ENCODE measurements at places on chromosomes 11 and 22. TPM values are rescaled to one million over a fixed set of nuclear protein-coding genes. Genes with fewer than 3 reads are reported as not detected.

The OR51I1 gene
- total RNA-seq: not detected

The TSPAN32 gene
- total RNA-seq: 16.4 TPM

The ACTN3 gene
- not detected for total RNA-seq

The NPTXR gene
- 1.4 TPM for total RNA-seq

GRCh38 chr22:46233231-46233630, 16.9 kb downstream of the CDPF1 start:
- no peaks in the 10 kb centered on the region for H3K4me1 ChIP-seq
- DNase-seq: peak; percentile 36
- H3K4me3 ChIP-seq: no peak overlapping the region
- no peaks in the 10 kb centered on the region for H3K27me3 ChIP-seq
- no peak overlapping the region for H3K27ac ChIP-seq
- no peaks in the 10 kb centered on the region for H3K36me3 ChIP-seq

- H3K27me3 ChIP-seq: no peaks in the 10 kb centered on the region
- no peak overlapping the region for H3K27ac ChIP-seq
- DNase-seq: no peak
- H3K4me1 ChIP-seq: no peaks in the 10 kb centered on the region
These were observed 172.3 kb downstream of the AASDHPPT start for GRCh38 chr11:106249617-106250239.

The TRIM51 gene
- not detected for total RNA-seq

DNA sequence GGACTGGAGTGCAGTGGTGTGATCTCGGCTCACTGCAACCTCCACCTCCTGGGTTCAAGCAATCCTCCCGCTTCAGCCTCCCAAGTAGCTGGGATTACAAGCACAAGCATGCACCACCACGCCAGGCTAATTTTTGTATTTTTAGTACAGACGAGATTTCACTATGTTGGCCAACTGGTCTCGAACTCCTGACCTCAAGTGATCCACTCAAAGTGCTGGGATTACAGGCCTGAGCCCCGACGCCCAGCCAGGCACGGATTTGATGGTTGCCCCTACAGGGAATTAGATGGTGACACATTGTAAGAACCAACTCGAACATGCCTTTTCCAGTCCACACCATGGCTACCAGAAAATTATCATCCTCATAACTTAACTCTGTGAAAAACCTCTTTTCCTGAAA, 26.8 kb upstream of the RTL6 start:
- no peaks in the 10 kb centered on the region for H3K36me3 ChIP-seq
- H3K4me3 ChIP-seq: no peak overlapping the region

DNA sequence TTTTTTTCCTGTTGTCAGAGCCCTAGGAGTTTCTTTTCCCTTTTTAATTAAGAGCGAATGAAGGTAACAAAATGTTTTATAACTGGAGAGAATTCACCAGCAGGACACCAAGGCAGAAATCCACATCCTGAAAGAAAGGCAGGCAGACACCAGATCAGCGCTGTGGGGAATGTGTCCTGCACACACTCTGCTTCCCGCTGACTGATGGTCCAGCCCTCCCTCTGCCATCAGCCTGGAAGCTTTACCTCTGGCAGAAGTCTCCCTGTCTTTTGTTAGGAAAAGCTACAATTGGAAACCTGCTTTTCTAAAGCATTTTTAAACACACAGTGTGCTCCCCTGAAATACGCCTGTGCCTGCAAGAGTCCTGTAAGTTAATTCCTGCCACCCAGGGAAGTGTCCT, 638.5 kb downstream of the NTM start:
- no peaks in the 10 kb centered on the region for H3K27me3 ChIP-seq
- no peaks in the 10 kb centered on the region for H3K4me1 ChIP-seq
- no peak overlapping the region for H3K27ac ChIP-seq
- H3K36me3 ChIP-seq: no peaks in the 10 kb centered on the region
- no peak for DNase-seq

The BANF1 gene
- total RNA-seq: 32.5 TPM

- H3K4me3 ChIP-seq: no peak overlapping the region
- no peak for DNase-seq
- H3K27me3 ChIP-seq: no peaks in the 10 kb centered on the region
- no peak overlapping the region for H3K27ac ChIP-seq
These were observed 2.4 kb upstream of the ASCC2 start for GRCh38 chr22:29840498-29840897.

DNA sequence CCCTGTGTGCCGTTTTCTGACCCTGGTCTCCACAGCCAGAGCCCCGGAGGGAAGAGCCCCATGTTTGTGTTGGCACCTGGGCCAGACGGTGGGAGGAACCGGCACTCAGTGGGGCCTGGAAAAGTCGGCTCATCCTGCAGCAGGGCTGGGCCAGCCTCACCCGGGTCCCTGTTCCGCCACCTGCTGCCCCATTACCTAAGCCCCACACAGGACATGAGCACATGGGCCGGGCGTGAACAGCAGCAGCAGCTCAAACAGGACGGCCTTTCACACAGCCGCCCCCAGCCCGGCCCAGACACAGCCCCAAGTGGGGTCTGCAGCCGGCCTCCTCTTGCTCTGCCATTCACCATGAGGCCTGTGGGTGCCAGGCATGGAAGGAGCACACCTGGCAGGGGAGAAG, 302.4 kb downstream of the MN1 start:
- DNase-seq: peak; percentile 60
- H3K27me3 ChIP-seq: no peaks in the 10 kb centered on the region

The FDXACB1 gene
- total RNA-seq: 0.44 TPM

Measured in upper lobe of left lung (tissue), 6 donors.